NCI-H1092 treated with DMSO at 0.1 percent for 48 hours (cell line): ENCODE measurements at places on chromosomes 13 and 19.

DNA sequence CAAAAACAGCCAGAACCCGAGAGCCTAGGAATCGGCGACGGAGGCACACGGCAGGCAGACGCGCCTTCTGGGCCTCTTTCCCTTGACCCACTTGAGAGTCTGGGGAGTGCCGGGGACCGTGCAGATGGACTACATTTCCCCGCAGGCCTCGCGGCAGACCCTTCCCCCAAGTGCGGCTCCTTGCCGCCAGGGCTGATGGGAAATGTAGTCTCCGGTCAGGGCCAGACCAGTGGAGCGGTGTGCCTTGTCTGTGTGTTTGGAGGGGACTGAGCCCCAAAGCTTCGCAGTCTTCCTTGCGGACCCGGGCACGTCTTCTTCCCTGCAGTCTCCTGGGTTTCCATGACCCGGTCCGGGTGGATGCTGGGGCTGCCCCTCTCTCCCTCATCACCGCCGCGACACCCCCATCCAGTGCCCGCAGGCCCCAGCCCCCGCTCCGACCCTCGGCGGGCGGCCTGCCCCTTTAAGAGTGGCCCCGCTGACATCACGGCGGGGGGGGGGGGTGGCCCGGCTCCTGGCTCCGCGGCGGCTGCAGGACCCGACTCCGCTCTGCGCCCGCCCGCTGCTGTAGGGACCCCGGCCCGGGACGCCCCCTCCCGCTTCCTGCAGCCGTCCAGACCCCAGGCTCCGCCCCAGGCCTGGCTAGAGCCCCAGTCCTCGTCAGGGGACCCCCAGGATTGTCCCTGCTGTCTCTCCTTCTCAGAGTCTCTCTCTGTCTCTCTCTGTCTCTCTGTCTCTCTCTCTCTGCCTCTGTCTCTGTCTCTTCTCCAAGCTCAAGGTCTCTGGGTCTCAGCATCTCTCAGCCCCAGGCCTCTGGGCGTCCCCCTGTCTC is 758 bp upstream of the CACNG7 start:
- DNase-seq, result peak; percentile 1

DNA sequence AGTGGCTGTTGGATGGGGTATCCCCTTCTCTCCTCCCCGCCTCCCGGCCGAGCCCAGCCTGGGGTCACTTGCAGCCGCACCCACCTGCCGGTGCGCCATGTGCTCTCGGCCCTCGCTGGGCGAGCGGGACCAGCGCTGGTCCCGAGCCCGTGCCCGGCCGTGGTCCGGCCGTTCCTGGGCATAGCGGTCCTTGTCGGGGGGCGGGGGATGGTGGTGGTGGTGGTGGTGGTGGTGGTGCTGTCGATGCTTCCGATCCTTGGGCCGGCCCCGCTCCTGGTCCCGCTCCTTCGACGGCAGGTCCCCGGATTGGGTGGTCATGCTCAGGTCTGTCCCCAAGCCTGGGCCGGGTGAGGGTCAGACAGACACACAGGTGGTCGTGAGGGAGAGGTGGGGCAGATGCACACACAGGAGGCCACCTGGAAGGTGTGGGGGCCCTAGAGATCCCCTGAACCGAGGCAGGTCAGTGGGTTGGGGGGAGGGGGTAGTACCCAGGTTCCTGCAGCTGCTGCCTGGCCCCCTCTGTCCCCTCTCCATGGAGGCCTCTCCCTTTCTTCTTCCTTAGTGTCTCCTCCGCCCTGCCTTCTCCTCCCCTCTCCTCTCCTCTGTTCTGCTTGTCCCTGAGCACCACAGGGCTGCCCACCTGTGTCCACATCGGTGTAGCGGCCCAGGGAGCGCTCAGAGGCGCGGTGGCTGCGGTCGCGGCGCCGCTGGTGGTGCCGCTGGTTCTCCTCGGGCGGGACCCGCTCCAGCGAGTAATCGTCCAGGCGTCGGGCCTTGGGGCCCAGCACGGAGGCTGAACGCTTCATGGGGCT is 58.7 kb downstream of the IER2 start:
- no peak for DNase-seq

DNA sequence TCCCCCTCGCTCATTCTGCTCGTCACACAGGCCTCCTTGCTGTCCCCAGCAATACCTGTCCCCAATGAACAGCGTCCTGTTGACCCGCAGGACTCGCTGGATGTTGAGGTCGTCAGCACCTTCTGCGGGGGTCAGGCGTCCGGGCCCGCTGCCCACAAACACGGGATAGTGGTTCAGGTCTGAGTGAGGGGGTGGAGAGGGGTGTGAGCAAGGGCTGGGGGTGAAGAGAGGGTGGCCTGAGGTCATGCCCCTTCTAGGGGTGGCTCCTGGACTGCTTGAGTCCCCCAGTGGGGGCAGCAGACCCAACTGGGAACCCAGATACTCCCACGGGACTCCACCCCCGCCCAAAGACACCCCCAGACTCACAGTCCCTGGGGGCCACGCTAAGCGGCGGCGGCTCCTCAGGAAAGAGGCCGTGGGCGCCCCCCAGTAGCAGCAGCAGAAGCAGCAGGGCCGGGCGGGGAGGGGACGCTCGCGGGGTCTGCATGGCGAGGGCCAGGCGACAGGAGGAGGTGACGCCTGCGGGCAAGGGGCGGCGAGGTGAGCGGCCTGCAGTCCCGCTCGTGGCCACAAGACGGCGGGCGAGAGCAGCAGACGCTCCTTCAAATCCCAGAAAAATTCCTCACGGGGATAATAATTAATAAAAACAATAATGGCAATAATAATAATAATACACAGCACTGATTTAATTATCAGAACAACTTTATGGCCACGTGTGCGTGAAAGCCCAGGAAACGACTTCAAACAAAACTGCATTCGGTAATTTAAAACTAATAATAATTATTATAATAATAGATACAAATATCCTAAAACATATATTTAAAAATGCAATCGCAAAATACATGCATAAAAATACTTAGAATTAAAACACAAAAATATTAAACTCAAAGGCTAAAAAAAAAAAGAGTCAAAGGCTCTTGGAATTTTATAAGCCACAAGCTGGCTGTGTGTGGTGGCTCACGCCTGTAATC is 1.2 kb downstream of the SEMA6B start:
- peak; percentile 12 for DNase-seq

- no peak for DNase-seq
Measured at GRCh38 chr19:48964205-48965039, 687 bp upstream of the FTL start.

- no peak for DNase-seq
Measured at GRCh38 chr19:805166-805551, 7.9 kb downstream of the PTBP1 start.
